ENCODE measurements at places on chromosomes 5 and 9.

- DNase-seq = no peak
Measured at GRCh38 chr5:1634337-1634661, 110.5 kb upstream of the LPCAT1 start.

DNA sequence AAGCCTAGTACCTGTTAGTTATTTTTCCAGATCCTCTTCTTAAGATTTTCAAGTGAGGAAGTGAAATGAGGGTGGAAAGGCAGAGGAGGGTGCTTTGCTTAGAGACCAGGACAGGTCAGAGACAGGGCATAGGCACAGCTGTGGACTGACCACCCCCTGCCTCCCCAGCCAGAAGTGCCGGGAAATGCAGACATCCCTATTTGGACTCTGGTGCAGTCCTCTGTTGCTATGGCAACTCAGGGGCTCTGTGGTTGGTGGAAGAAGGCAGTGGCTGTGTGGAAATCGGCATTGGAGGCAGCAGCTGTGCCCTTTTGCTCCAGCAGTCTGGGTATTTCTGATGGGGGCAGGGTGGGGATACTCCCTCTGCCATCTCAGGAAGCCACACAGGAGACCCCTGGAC lies 43.3 kb upstream of the NDFIP1 start:
- no peak for DNase-seq

- DNase-seq = no peak
Measured at GRCh38 chr9:121912812-121913627, 180.1 kb downstream of the TTLL11 start.

DNA sequence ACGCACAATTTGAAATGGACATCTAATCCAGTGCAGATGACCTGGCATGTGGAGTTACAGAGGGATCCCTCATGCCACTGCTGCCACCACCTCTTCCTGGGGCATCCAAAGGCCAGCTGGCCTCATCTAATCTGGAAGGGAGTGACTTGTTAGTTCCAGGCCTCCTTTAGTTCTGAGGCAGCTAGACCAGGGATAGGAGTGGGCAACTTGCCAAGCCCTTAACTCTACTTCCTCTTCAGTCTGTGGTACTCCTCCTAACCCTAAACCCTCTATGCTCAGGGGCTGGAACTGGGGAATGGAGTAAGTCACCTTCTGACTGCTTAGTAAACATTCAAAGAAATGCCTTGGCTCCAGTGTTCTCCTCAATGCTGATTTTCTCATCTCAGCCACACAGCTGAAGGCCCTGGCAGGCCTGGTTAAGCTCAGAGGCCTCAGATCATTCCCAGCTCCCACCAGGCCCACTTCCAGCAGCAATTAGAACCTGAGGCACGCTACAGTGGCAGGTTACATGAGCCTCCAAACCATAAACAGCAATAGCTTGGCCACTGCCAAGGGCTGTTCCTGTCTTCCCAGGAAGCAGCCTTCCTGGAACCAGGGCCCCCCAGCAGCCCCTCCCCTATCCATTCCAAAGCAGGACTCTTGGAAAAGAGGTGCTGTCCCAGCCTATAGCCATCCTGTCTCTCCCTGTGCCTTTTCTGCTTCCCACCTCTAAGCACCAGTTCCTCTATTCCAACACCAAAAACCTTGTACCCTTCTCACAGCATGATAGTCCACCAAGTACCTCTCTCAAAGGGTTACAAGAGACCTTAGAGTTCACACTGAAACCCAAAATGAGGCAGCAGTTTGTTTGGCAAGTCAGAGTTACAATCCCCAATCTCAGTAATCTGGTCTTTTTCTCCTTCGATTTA lies 2.0 kb downstream of the EIF4EBP3 start:
- no peak for DNase-seq
